ENCODE measurements at places on chromosomes 5 and 9. TPM values are rescaled to one million over a fixed set of nuclear protein-coding genes. Genes with fewer than 3 reads are reported as not detected.

ANKDD1B gene
- not detected for total RNA-seq

PCDHB5 gene
- total RNA-seq, result not detected

MEGF10 gene
- total RNA-seq, result not detected

NUTM2G gene
- not detected for total RNA-seq

RNF20 gene
- 43.5 TPM for total RNA-seq

IFNA13 gene
- total RNA-seq, result not detected

TLX3 gene
- not detected for total RNA-seq

LTC4S gene
- 4.0 TPM for total RNA-seq

TIMD4 gene
- 0.50 TPM for total RNA-seq

TSSK1B gene
- total RNA-seq, result not detected
